ENCODE measurements at places on chromosomes 2 and 18.

- no peak for DNase-seq
Measured at GRCh38 chr2:34011684-34012083, 412.6 kb upstream of the FAM98A start.

- DNase-seq, result no peak
Measured at GRCh38 chr2:173761603-173762119, 203.5 kb downstream of the SP3 start.

- DNase-seq, result no peak
Measured at GRCh38 chr2:211084352-211084751, 528.0 kb downstream of the CPS1 start.

DNA sequence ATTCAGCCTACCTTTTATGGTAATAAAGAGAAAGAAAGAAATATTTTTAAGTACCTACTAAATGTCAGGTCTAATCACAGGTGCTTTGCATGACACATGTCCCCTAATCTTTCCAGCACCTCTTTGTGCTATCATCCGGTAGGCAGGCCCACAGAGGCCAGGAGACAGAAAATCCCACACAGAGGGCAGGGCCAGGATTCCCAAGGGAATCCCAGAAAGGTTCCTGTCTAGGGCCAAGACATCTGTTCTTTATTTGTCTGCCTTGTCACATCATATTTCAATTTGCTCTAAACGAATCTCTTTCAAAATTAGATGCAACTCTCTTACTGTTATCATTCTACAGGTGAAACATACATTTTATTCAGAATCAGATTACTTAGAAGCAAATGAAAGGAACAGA, 676.1 kb upstream of the GYPC start:
- no peak for DNase-seq

DNA sequence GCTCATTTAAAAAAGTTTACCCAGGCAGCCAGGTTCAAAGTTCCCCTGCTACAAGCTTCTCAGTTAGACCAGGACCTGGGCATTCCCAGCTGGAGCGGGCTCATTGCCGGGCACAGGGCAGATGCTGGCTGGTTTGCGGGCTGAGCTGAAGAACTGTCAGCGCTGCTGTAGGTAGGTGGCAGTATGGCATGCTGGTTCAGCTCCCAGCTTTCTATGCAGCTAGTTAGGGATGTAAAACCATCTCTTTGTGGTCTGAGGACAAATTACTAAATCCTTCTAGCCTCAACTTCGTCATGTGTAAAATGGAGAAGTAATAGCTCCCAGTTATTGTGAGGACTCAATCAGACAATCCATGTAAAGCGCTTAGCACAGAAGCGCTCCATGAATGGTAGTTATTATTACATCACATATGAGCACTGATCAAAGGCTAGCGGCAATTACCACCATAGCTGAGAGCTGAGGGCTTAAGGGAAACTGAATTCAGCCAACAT, 2.4 kb upstream of the LDLRAD4 start:
- peak; percentile 62 for DNase-seq

DNA sequence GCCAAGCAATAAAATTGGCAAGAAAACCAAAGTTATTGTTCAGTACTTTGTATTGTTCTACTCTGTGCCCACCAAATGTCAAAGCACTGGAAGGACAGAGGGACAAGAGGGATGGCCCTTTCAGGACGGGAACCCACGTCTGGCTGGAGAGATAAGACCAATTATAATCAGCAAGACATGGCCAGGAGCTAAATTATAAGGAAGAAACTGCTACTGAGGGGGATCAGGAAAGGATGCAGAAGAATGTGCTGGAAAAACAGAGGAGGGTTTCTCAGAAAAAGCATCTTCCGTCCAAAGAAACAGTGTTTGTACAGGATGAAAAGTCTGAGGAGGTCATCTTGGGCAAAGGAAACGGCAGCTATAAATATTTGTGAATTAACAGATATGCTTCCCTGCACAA, 46.4 kb upstream of the NARS1 start:
- no peak for DNase-seq

- DNase-seq, result peak; percentile 40
Measured at GRCh38 chr2:212005085-212005671, 533.4 kb downstream of the ERBB4 start.

DNA sequence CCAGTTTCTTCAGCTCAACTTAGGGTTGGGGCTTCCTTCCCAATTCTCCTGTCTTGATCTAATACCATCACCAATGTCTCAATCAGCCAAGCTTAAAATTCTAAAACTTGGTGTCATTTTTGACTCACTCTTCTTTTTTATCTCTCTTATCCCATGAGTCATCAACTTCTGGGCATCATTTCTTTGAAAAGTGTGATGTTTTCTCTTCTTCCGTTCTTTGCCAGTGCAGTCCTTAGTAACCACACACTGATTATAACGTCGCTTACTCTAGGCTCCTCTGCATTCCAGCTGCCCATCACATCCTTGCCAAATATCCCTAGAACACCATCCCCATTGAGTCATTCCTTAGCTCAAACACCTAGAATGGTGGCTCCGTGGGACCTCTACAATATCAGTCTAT, 27.4 kb upstream of the MRO start:
- peak; percentile 24 for DNase-seq

GRCh38 chr18:1062588-1062987, 157.9 kb downstream of the ADCYAP1 start:
- DNase-seq, result peak; percentile 1

GRCh38 chr18:32714571-32715148, 58.2 kb downstream of the KLHL14 start:
- no peak for DNase-seq

DNA sequence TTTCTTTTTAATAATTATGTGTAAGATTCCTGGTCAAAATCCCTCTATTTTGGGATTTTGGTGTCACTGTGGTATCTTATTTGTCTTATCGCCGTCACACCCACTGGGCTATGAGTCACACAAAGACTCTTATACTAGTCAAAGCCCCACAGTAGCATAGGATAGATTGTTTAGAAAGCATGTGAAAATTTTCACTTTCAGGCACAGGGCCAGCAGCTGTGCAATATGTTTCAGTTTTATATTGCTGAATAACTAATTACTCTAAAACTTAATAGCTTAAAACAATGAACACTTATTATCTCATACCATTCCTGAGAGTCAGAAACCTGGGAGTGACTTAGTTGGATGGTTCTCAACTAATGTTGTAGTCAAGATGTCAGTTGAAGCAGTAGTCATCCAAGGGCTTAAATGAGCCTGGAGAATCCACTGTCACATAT, 24.0 kb downstream of the CFAP210 start:
- DNase-seq, result peak; percentile 70

DNA sequence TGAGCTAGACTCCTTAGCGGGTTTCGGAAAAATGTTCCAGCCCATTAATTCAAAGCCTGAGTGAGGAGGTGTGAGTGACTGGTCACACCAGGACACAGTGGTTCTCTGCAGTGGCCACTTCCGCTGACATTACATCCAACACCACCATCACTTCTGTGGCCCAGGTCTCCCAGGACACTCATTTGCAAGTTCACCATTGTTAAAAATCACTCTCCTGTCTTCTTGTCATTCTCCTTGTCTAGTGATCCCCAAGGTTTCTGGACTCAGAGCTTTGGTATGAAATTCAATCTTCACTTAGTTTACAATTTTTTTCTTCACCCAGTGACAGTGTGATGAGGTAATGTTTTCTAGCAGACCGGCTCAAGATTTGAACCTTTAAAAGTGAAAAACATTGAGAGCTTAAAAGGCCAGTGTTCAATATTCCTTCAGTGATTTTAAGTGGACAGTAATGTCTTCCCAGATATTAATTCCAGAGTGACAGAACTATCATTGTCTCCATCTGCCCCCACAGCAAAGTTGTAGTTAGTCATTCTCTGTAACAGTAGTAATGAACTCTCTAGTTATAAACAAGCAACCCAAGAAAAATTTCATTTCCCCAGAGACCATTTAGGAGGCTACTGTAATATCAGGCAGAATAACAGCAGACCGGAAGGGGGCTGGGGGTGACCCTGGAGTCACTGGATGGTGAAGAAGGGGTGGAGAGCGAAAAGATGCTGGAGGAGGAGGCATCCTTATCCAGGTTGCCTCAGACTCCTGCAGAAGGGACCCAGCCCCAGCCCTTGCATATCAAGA, 164.9 kb downstream of the GFPT1 start:
- DNase-seq, result peak; percentile 72

GRCh38 chr2:28366496-28367282, 26.0 kb upstream of the FOSL2 start:
- peak; percentile 55 for DNase-seq

DNA sequence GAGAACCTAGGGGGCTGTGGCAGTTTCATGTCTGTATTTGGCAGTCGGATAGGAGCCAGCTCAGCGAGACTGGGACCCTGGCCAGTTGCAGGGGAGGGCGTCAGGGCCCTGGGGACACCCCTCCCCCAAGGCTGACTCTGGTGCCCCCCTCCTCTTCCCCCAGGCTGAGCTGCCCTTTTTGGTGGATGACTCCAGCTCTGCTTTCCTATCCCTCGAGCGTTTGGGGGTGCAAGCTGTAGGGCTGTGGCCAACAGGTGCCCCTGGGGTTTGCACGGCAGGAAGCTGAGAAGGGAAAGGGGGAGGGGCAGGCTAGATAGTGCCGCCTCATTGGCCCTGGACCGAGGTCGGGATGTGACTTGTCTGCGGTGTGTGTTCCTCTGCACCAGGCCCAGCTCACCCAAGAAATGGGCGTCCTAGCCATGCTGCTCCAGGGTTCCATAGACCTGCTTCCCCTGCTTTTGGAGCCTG, 26.4 kb downstream of the SPEG start:
- peak; percentile 34 for DNase-seq
